Panc1 (cell line): ENCODE measurements at places on chromosomes 11 and 22. TPM values are rescaled to one million over a fixed set of nuclear protein-coding genes. Genes with fewer than 3 reads are reported as not detected.
A peak's percentile ranks its signal among the peaks of the same experiment; 100 is the strongest.

DNA sequence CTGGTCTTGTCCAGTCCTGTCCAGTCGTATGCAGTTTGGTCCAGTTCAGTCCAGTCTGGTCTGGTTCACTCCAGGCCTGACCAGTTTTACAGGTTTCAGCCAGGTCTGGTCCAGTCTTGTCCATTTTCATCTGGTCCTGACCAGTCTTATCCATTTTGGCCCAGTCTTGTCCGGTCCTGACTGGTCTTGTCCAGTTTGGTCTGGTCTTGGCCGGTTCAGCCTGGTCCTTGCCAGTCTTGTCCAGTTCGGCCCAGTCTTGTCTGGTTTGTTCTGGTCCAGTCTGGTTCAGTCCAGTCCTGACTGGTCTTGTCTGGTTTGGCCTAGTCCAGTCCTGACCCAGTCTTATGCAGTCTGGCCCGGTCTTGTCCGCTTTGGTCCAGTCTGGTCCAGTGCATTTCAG, 380.2 kb downstream of the OR4C45 start:
- no peaks in the 10 kb centered on the region for H3K36me3 ChIP-seq
- H3K4me1 ChIP-seq = no peaks in the 10 kb centered on the region
- H3K27ac ChIP-seq = no peak overlapping the region
- no peak overlapping the region for H3K4me3 ChIP-seq

DNA sequence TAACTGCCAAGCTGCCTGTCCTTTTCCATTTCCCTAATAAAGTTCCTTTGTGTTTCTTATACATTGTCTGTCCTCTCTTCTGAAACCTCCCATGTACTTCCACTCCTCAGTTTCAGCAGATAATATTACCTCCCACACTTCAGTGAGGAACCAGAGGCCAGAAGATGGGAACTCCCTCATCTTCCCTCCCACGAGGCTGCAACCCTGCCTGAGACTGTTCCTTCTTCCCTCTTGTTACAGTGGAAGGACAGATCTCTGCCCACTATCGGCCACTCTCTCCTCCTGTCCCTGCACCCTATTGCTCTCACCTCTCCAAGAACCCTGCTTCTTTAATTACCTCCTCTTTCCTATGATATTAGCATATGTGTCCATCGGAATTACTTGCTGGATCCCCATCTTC, 38.1 kb upstream of the SWAP70 start:
- no peaks in the 10 kb centered on the region for H3K4me1 ChIP-seq
- no peaks in the 10 kb centered on the region for H3K27me3 ChIP-seq
- 0 out of 2 replicates have a peak overlapping the region, but pooled peaks have one; percentile 1 for H3K27ac ChIP-seq
- no peaks in the 10 kb centered on the region for H3K36me3 ChIP-seq

DNA sequence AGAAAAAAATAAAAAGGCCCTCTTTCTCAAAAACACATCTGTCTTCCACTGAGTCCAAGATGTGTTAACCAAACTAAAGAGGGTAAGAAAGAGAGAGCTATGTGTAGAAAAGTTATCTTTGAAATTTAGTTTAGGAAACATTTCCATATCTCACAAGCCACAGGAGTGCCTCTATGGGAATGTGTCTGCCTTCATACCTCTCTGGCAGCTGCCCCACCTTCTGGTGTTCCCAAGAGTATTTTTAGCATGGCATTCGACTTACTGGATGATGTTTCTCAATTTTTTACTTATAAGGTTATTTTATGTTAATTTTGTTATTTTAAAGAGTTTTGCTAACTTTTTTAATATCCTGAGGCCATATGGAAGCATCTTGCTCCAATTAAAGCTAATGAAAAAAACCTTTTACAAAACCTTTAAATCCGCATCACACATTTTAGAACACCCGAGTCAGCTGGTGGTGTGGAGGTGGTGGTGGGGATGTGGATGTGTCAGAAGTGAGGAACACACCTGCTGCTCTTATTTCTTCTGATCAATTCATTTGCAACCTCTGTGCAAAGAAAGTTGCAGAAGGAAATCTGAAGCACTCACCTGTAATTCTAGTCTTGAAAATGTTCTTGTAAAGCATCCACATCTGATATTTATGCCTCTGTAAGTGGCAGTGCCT, 112.2 kb downstream of the NCAM1 start:
- H3K27ac ChIP-seq = no peak overlapping the region
- no peaks in the 10 kb centered on the region for H3K36me3 ChIP-seq
- DNase-seq = no peak
- no peak overlapping the region for H3K4me3 ChIP-seq
- no peaks in the 10 kb centered on the region for H3K4me1 ChIP-seq

GRCh38 chr11:132062541-132062940, 692.1 kb downstream of the NTM start:
- DNase-seq = no peak
- H3K36me3 ChIP-seq = no peaks in the 10 kb centered on the region
- H3K4me3 ChIP-seq = no peak overlapping the region
- H3K4me1 ChIP-seq = no peaks in the 10 kb centered on the region

DNA sequence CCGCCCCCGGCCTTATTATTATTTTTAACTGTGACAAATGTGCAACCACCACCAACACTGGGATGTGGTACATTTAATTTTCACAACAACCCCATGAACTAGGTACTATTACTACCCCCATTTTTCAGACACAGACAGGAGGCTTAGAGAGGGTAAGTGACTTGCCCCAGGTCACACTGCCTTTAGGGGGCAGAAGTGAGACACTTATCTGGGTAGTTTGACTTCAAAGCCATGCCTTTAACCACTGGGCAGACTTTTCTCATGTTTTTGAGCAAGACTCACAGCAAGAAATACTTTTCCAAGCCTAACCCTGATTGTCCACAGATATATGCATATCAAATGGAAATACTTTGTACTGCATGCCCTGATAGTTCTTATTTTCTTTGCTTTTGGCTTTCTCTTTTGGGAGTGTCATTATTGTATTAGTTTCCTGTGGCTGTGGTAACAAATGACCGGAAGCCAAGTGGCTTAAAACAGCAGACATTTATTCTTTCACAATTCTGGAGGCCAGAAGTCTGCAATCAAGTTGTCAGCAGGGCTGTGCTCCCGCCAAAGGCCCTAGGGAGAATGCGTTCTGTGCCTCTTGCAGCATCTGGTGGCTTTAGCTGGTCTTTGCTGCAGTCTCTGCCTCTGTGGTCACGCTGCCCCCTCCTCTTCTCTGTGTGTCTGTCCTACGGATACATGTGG, 110.8 kb downstream of the GRIK4 start:
- no peak for DNase-seq
- no peaks in the 10 kb centered on the region; the same call in 1 of the 2 replicates for H3K27me3 ChIP-seq
- no peaks in the 10 kb centered on the region for H3K4me1 ChIP-seq
- H3K4me3 ChIP-seq = no peak overlapping the region

DNA sequence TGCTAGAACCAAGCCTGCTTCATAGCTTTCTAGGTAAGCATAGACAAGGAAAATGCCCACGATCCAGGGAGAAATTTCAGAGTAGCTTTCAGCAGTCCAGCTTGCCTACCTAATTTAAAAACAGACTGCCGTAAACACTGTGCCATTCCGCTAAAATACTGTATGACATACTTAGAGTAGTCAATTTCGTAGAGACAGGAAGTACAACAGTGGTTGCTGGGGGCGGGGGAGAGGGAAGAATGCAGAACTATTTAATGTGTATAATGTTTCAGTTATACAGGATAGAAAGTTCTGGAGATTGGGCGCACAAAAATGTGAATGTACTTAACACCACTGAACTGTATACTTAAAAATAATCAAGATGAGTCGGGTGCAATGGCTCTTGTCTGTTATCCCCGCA, 56.7 kb downstream of the C11orf58 start:
- no peak for DNase-seq
- no peaks in the 10 kb centered on the region for H3K36me3 ChIP-seq
- no peak overlapping the region for H3K4me3 ChIP-seq
- no peak overlapping the region for H3K27ac ChIP-seq
- no peaks in the 10 kb centered on the region; the same call in 1 of the 2 replicates for H3K4me1 ChIP-seq
- no peaks in the 10 kb centered on the region for H3K27me3 ChIP-seq

DNA sequence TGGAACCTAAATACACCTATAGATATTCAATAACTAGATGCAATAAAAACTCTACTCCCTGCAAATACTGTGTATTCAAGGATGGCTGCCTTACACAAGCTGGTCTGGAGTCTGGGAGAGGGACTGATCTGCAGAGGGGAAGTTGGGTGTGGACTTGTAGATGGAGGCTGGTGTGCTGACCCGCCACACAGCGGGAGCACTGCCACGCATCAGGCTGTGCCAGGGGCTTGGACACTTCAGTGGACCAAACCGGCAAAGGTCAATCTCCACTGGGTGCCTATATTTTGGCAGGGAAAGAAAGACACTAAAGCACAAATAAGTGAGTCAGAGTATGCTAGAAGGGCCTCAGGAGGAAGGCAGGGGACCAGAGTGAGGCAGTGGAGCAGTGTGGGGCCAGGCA, 2.1 kb upstream of the SHANK3 start:
- H3K27me3 ChIP-seq = no peaks in the 10 kb centered on the region
- H3K27ac ChIP-seq = no peak overlapping the region
- DNase-seq = no peak
- no peak overlapping the region for H3K4me3 ChIP-seq

DNA sequence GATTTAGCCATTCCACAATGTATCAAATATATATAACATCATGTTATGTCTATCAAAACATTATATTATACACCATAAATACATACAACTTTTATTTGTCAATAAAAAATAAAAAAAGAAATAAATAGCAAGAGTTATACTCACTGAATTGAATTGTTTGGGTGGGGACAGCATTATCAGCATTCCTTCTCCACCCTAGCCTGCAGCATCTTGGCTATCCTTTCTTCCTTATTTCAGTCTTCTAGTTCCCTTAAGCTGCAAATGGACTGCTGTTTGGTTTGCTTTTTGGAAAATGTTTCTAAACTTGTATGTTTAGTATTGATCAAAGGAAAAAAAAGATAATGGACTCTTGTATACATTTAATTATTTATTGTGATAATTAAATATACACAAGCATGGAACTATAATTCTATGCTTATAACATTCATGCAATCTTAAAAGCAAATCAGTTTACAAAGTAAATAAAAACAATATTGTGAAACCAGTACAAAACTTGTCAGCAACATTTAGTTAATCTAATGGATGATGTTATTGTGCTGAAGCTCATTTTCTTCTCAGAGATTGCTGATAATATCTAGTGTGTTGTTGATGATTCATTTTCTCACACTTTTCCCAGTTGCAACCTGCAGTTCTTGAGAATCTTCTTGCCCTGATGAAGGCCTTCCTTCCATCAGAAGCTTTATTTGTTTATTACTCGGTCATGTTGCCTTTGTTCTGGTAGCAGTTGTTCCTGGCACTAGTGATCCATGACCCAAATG, 5.0 kb downstream of the ARHGAP42 start:
- no peaks in the 10 kb centered on the region for H3K27me3 ChIP-seq
- H3K4me1 ChIP-seq = peaks cover 11% of the 10 kb centered on the region
- H3K4me3 ChIP-seq = no peak overlapping the region
- DNase-seq = no peak

GRCh38 chr22:43377896-43378704, 33.7 kb upstream of the MPPED1 start:
- no peak overlapping the region for H3K4me3 ChIP-seq
- no peaks in the 10 kb centered on the region for H3K36me3 ChIP-seq
- no peaks in the 10 kb centered on the region for H3K4me1 ChIP-seq
- H3K27ac ChIP-seq = no peak overlapping the region

DNA sequence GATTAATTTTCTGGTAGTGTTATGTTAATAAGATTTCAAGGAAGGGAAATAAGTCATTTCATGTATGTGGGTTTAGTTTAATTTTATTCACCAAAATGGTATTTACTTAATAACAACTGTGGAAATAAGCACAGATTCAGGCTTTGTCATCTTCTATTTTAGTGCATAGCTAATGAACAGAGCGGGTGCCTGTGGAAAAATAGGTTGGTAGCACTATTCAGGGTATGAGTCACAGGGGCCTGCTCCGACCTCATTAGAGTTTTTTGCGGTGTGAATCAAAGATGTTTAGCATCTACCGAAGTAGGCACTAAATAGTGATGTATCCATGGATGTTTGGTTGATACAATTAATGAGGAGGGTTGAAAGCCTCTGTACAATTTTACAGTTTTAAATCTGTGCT, 78.2 kb downstream of the FAT3 start:
- no peak for DNase-seq
- no peak overlapping the region for H3K4me3 ChIP-seq

DNA sequence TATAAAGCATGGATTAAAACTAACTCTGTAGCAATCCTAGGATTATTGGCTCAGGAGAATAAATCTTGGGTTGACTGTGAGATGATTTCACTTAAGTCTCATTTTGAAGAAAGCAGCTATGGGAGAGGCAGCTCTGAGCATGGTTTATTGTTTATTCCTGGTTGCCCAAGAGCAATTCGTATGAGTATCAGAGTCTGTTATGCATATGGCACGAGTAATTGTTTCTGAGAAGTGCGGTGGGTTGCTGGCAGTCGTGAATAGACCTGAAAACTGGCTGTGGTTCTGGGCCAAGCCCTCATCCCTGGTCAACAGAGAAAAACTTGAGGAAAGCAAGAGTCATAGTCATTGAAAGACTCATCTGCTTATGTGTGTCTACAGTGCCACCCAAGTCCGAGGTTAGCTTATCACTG, 26.8 kb downstream of the DIXDC1 start:
- H3K4me3 ChIP-seq = no peak overlapping the region
- no peaks in the 10 kb centered on the region for H3K36me3 ChIP-seq
- H3K4me1 ChIP-seq = no peaks in the 10 kb centered on the region
- no peak overlapping the region for H3K27ac ChIP-seq

DNA sequence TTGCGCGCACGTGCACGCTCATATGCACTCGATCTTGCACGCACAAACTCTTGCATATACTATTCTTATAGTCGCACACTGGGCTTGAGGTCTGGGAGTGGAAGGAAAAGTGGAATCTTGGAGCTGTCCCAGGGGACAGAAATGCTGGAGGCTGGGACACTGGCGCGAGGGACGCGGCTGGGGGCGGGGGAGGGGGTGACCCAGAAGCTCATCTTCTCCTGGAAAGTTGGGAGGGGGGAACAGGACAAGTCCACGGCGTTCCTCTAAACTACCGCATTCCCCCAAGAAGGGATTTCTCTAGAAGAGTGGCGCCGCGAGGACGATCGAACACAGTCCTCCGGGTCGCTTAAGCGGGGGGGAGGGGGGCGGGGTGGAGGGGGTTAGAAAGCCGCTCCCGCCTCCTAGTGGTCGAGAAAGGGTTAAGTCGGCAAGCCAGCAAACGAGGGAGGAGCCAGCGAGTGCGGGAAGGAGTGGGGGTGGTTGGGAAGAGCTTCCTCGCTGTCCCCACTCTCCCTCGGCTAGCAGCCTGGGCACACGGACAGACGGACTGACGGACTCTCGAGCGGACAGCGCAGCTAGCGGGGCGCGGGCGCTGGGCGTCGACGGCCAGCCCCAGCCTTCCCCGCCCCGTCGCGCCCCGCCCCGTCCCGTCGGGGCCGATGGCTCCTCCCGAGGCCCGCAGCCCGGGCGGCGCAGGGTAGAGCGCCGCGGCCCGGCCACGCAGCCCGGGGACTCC, at the start of gene RTN4RL2:
TSS of gene RTN4RL2 (plus strand) at position 507 of the 736 bp plus-strand sequence. CDS start 338 bp downstream, outside the sequence.
- H3K27ac ChIP-seq = no peak within 1 kb of the TSS
- H3K4me1 ChIP-seq = peaks cover 4% of the 10 kb centered on the region; the same call in 1 of the 2 replicates
- H3K4me3 ChIP-seq = peak within 1 kb of the TSS; percentile 50
- no peaks in the 10 kb centered on the region for H3K36me3 ChIP-seq
- no peak for DNase-seq

The CCDC116 gene
- total RNA-seq = not detected

The PHLDA2 gene
- total RNA-seq = 195 TPM

The RPUSD4 gene
- 52.3 TPM for total RNA-seq

The ZC3H12C gene
- total RNA-seq = 13.5 TPM

The CNGA4 gene
- 0.62 TPM for total RNA-seq

The SLC22A25 gene
- not detected for total RNA-seq

The SLCO2B1 gene
- 0.77 TPM for total RNA-seq

The MUC2 gene
- total RNA-seq = 0.08 TPM

The VWCE gene
- 0.51 TPM for total RNA-seq

The VPREB1 gene
- total RNA-seq = not detected

The PPP1R14B gene
- 261 TPM for total RNA-seq

The GRK3 gene
- 12.0 TPM for total RNA-seq

The C11orf97 gene
- total RNA-seq = not detected

The OVOL1 gene
- 0.23 TPM for total RNA-seq

The PACSIN3 gene
- total RNA-seq = 45.3 TPM
